ENCODE measurements at places on chromosomes 1 and 21.

DNA sequence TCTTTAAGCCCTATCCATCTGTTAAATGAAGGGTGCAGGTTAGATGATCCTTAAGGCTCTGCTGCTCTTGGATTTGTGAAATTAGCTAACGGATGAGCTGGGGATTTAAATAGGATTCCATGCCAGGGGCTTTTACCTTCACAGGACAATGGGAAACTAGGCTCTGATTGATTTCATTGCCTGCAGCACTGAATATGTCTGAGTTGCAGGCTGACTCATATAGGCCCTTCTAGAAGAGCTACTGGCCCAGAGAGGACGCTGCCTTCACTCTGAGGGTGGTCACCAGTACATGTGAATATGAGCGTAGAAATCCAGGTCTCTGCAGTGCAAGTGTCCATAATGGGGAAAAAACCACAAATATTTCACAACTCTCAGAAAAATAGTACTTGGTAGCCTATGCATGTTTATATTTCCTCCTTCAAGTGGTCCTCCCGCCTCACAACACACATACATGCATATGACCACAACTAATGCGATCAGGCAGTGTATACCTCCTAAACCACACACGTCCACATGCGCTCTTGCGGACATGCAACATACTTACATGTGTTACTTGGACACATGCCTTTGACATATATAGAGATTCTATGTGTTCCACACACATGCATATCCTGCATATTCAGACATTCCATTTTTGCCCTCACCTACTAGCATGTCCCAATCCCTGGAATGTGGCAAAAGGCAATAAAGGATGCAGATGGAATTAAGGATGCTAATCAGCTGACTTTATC, 233.8 kb upstream of the JUN start:
- DNase-seq, result no peak

DNA sequence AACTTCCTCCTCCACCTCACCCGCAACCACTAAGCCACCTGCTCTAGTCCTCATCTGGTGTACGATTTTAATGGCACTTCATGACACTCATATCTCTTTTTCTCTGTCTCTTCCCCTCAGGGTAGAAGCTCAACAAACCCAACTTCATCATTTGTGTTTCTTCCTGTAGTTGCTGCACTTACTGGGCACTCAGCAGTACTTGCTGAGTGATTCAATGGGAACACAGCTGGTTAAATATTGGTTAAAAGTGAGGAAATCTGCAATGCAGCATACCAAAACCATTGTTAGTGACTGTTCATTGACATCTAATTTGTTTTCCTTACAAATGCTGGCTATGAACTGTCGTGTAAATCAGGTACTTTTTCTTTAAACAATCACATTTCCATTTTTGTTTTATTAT, 541.1 kb upstream of the PRMT6 start:
- DNase-seq, result no peak

DNA sequence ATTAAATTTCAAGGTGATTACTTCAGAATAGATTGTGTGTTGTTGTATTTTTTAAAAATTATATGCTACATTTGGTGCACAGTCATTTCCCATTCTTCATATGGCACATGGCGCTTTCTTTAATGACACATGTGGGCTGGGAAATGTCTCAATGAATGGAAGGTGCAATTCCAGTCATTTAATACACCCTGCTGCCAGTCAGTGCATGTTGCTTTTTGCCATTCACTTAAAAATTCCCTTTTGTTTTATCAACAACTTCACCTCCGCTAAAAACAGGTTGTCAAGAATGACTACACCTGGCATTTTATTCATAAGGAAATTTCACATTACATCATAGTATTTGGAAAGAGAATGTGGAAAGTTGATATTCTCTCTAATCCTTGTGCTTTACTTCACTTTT, 716.4 kb upstream of the ADAMTS5 start:
- no peak for DNase-seq

GRCh38 chr1:45679123-45679522, 7.2 kb downstream of the GPBP1L1 start:
- DNase-seq, result no peak

GRCh38 chr1:48492392-48492791, 20.4 kb upstream of the SPATA6 start:
- peak; percentile 80 for DNase-seq

DNA sequence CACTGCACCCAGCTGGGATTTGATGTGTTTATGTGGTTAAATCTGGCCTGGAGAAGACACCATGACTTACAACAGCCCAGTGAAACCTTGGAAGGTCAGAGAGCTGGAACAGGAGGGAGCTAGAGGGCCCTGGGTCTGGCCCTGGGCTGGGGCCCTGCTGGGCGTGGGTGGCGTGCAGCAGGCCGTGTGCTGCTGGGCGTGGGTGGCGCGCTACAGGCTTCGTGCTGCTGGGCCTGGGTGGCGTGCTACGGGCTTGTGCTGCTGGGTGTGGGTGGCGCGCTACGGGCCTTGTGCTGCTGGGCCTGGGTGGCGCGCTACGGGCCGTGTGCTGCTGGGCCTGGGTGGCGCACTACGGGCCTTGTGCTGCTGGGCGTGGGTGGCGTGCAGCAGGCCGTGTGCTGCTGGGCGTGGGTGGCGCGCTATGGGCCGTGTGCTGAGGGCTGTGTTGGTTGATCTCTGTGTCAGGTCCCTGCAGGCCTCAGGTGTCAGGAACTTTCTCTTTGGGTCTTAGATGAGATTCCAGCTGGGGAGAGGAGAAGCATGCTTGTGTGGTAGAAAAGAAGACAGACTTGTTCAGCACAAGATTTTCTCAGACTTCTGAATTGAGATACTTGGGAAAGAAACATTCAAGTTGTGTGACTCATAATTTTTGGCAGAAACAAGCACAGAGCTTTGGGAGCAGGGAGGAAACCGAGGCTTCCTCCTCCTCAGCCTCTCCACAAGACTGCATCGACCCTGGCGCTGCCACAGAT, 66.0 kb downstream of the COL18A1 start:
- no peak for DNase-seq

DNA sequence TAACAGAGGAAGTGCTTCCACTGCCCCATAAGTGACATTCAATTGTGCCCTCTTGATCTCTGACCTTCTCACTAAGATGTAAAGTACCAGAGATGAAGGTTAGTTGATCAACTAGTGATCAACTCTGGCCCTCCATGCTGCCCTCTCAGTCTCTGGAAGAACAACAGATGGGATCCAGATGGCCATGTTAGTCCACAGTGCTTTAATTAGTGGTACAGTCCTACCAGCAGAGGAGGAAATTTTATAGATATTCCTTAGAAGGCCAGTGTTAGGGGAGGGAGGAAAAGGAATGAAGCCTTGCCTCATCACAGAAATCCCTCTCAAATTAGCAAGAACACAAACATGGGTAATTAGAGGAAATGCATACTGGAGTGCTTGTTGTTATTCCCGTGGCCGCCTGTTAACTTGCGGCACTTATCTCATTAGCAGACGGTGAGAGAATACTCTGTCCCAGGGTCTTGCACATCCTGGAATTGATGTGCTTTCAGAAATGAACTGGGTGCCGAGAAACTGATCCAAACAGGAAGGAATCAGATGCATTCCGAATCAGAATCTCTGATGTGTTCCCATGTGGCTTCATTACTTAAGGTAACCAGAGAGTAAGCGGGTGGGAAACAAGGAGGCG, 91.1 kb upstream of the RGS4 start:
- no peak for DNase-seq

- peak; percentile 48 for DNase-seq
Measured at GRCh38 chr1:31701091-31701736, 2.6 kb downstream of the COL16A1 start.

DNA sequence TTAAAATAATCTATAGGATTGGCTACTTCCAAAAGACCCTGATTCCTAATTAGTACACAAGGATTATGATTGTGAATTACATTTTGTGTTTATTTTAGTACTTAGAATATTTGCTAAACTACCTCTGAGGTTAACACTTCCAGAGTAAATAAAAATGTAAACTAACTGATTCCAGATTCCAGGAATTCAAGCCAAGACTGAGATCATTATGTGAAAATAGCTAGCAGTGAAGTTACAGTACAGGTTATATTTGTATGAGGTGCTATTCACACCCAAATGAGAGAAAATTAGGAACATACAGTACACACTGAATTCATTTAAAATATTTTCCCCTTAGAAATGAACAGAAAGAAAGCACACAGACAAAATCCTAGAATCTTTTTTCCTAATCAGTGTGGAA, 28.8 kb downstream of the TTLL7 start:
- DNase-seq, result no peak

- DNase-seq, result no peak
Measured at GRCh38 chr1:223794136-223794880, 51.4 kb downstream of the TP53BP2 start.

GRCh38 chr21:46121286-46122221, 23.6 kb downstream of the COL6A2 start:
- DNase-seq, result no peak

DNA sequence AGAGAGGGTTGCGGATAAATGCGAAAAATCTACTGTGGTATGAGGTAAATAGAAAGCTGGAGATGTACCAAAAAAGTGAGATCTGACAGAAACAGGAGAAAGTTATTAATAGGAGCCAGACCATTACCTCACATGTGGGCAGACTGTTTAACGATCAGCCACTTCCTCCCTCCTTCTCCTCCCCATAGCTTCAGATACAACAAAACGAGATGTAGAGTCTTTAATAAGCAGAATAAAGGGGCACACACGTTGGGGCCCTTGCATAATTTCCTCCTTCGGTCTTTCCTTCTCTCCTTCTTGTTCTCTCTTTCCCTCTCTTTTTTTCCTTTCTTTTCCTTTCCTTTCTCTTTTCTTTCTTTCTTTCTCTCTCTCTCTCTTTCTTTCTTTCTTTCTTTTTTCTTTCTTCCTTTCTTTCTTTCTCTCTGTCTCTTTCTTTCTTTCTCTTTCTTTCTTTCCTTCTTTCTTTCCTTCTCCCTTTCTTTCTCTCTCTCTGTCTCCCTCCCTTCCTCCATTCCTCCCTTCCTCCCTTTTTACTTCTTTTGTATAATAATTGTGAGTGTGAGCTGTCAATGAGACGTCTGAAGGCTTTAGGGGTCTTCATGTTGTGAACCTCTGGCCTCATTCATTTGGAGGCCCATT, 242.1 kb downstream of the GRIK1 start:
- DNase-seq, result no peak

- DNase-seq, result no peak
Measured at GRCh38 chr1:18578271-18578670, 52.4 kb upstream of the PAX7 start.

DNA sequence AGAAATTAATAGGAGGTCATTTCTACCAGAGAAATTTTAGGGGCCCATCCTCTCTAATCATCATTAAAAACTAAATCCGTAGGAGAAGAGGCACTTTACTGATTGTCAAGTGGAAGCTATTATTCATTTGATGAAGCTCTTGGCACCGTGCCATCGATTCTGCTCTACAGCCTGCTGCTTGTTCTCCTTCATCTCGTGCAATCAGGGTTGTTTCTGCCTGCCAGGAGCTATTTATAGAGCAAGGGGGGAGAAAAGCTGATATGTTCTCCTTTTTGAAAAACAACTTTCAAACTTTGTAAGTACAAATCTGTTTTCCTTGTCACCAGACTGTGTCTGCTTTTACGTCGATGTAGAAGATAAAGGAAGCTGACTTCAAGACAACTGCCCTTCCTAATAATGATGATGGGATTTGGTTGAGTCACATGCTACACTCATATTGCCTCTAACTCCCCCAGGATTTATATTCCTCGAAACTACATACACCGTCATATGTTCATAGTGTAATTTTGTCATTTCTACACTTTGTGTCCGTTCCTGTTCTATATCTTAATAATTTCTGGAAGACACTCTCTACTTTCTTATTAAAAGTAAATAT, 169.6 kb upstream of the LHX8 start:
- DNase-seq, result peak; percentile 99

- no peak for DNase-seq
Measured at GRCh38 chr1:156098784-156099183, 15.7 kb upstream of the LMNA start.

- no peak for DNase-seq
Measured at GRCh38 chr1:171628225-171628624, 6.2 kb downstream of the MYOCOS start.

DNA sequence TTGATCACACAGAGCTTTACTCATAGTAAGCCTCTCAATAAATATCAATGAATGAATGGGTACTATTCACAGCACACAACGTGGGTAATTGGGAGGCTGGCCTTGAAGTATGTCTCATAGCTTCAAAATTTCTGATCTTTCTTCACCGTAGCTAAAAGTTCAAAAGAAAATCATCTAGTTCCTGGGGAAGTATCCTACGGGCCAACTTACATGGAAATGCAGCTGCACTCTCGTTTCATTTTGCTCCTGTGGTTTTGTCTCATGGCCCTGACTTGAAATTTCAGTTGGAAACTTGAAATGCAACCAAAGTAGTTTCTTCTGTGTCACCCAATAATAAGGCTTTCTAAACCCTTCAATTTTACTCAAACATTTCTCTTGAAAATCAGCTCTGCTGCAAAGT, 76.1 kb upstream of the CNIH3 start:
- DNase-seq, result no peak

- DNase-seq, result peak; percentile 21
Measured at GRCh38 chr1:224203243-224204016, 20.4 kb downstream of the DEGS1 start.

- no peak for DNase-seq
Measured at GRCh38 chr1:175167861-175168260, 24.7 kb downstream of the KIAA0040 start.

DNA sequence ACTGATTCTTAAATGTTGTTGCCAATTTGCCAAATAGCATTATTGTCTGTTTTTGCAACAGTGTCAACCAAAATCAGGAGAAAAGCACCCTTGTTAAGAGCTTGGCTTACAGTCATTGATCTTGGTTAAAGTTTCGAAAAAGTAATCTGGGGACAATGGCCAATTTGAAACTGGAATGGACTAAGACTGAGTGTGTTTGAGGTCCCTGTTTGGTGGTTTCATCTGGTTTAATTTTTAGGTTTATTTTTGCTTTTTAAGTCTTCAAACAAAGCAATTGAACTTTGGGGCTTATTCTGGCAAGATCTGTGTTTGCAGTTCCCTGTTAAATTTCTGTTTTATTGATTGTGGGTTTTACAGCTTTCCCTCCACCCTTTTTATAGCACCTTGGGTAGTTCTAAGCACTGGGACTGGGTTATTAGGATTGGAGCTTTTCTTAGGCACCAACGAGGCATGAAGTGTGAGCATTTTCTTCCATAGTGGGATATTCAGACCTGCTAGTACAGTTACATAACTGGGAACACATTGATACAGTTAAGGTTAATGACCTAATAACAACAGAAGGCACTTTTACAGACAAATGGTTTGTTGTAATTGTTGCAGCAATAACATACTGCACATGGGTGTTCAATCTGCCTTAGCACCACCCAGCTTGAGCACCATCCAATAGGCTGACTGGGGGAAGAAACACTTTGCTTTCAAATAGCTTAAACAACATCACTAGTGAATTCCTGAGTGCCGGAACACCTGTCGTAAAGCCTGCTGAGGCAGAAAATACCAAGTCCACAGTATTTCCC, 40.6 kb upstream of the MAP10 start:
- no peak for DNase-seq

- DNase-seq, result no peak
Measured at GRCh38 chr21:19540287-19540686, 1136.7 kb upstream of the TMPRSS15 start.

GRCh38 chr21:33386222-33386784, 16.9 kb upstream of the IFNGR2 start:
- DNase-seq, result no peak
